ENCODE measurements at places on chromosomes 7 and 10.

- no peak for DNase-seq
Observed at GRCh38 chr10:29616542-29616941, 18.2 kb downstream of the SVIL start.

DNA sequence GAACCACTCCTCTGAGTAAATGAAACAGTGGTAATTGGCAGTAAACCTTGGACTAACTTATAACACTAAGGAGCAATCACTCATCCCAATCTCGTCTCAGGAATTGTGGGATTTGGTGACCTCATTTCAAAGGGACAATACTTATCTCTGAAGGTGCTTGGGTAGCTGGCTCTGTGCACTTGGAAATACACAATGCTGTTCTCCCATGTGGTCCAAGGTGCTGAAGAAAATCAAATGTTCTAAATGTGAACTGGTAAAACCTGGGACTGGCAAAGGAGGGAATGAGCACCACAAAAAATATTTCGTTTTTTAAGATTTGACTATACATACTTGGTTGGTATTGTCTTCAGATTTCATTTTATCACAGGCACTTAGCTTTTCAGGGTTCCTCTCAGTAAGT, 1193.0 kb downstream of the SORCS1 start:
- DNase-seq: no peak

GRCh38 chr7:149670288-149670687, 103.1 kb downstream of the ZNF467 start:
- DNase-seq: no peak

DNA sequence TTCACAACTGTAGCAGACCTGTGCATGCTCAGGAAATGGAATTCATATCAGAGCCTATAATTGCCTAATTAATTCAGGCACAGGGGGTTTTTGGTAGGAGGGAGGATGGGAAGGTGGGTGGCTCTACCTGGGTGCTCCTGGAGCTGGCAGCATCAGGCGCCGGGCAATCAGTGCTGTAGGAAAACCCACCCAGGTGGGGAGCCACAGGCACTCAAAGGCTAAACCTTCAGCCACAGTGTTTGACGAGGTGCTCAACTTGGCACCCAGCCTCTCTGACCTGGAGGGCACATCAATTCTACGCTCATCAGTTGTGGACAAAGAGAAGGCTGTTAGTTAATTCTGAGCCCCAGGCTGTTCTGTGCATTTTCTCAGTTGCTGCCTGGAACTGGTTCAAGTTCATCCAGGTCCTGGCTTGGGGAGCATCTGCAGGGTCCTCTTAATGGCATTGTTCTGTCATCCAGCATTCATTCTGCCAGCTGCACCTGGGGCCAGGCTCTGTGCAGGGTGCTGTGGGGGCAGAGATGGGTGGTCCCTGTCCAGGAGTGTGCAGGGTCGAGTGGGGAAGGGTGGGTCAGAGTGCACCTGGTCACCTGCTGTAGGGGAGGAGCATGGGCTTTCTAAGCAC, 54.1 kb upstream of the NPTX2 start:
- DNase-seq: no peak

- no peak for DNase-seq
Observed at GRCh38 chr7:112201411-112201810, 4.8 kb downstream of the DOCK4 start.

DNA sequence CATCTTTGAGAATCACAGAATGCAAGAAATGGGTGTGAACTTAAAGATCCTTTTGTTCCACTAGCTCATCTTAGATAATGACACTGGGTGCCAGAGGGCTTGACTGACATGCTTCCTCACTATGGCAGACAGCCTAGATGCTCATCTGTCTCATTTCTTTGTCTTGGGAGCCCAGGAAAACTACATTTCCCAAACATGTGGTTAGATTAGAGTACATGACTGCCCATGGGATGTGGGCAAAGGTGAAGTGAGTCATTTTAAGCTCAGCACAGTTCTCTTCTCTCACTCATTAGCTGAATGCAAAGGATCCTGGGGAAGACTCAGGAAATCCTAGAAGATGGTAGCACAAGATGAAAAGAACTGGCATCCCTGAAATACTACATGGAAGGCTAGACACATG, 32.5 kb upstream of the TBX20 start:
- DNase-seq: no peak
